ENCODE measurements at places on chromosomes 2 and 18.

- no peak for ATAC-seq
These were observed 56.8 kb downstream of the ATF2 start for GRCh38 chr2:175111200-175111657.

GRCh38 chr18:9020221-9020620, 82.3 kb upstream of the NDUFV2 start:
- ATAC-seq = no peak

DNA sequence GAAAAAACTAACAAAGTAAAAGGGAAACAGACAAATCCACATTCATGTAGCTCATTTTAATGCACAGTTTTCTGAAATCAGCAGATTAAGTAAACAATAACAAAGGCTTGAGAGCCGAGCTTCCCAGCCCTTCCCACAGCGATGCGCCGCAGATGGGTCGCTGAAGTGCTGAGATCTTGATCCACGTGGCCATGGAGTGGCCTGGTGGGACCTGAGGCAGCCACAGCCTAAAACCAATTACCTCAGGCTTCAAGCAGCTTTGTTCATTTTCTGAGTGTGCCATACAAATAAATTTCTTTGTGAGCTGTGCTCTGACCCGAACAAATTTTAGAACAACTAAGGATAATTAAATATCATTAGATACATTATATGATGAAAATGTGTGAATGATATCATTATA, 25.6 kb upstream of the CYRIA start:
- ATAC-seq = no peak

- ATAC-seq = peak; percentile 97
These were observed 41.0 kb upstream of the ACTR3 start for GRCh38 chr2:113848758-113849415.

DNA sequence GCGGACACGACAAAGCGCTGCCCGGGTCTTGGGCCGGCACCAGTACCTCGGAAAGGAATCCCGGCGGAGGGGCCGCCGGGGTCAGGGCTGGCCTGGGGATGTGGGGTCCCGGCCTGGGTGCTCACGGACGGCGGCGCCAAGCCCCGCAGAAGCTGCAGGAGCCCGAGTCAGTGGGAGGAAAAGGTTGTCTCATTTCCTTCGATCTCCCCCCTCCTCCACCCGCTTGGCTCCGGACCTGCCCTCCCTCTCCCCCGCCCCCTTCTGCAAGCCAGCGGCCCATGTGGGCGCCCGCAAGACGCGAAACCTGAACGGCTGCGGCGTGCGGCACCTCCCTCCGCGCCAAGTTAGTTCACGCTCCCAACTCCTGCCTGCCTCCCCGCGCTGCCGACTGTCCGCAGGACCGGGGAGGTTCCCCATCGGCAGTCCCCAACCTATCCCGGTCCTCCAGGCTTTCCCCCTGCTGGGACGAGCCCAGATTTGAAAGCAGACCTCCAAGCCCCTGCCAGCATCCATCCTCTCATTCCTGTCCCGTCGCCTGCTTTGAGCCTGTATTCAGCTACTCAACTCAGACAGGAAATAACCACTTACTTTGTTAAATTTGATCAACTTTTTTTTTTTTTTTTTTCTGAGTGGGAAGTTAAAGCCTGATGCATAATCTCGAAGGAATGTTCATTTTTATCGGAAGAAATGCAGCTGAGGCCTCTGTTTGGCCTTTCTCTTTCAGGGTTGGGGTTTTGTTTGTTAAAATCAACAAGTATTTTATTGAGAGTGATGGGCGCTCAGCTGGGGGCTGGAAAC, at the start of gene EVA1A:
Gene EVA1A (minus strand): TSS at position 172 of the 798 bp plus-strand sequence. CDS start 42,799 bp downstream, outside the sequence.
- ATAC-seq = no peak

DNA sequence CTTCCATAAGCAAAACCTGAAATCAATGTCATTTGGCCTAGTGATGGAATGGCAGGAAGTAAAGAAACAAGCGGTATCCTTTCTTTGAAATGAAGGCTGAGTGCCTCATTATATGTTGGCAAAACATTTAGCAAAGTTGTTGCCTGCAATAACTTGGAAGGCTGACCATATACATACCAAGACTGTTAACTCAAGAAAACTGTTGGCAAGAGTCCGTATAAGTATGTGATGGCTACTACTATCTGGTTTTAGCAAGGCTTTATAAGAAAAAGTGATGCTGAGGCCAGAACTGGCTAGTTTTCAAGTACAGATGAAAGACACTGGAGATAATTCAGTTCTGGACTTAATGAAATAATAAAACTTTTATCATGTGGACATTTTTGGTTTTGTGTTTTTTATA, 356.2 kb downstream of the ZNF521 start:
- ATAC-seq = no peak

GRCh38 chr2:108869542-108869941, 83.0 kb downstream of the CCDC138 start:
- no peak for ATAC-seq

GRCh38 chr2:155708071-155708470, 624.5 kb downstream of the NR4A2 start:
- no peak for ATAC-seq

DNA sequence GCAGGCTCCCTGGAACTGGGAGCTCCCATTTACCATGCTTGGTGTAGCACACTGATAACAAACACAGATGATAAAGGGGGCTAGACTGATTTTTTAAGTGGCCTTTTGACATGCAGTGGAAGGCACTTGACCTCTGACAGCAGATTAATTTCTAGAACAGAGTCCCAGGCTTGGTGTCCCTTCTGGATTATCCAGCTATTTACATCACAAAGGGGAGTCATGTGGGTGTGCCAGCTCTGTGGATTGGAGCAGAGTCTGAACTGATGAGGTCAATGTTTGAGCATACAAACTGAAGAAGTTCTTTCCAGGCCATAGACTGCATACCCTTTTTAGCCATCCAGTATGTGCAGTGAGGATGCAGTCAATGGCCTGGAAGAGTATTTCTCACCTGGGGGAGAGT, 31.5 kb upstream of the SIX2 start:
- ATAC-seq = no peak

DNA sequence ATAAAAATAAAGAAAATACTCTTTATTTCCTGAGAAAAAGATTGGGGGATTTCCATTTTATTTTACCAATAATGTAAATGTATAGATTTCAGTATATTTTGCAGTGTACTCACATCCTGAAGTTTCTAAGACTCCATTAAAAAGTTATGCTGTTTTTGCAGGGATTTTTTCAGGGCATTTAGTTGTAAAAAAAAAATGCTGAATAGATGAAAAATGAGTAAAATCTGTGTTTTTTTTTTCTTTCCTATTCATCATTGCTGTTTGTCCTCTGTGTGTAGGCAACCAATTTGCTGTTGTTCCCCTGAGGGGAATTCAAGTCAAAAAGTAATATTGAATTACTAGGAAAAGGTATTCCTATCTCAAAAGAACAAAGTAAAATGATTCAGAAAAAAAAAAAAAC, 66.3 kb downstream of the MEIS1 start:
- no peak for ATAC-seq

GRCh38 chr2:20077411-20077940, 26.0 kb upstream of the LAPTM4A start:
- no peak for ATAC-seq

GRCh38 chr2:190679813-190680591, 31.1 kb downstream of the NAB1 start:
- ATAC-seq = peak; percentile 53

DNA sequence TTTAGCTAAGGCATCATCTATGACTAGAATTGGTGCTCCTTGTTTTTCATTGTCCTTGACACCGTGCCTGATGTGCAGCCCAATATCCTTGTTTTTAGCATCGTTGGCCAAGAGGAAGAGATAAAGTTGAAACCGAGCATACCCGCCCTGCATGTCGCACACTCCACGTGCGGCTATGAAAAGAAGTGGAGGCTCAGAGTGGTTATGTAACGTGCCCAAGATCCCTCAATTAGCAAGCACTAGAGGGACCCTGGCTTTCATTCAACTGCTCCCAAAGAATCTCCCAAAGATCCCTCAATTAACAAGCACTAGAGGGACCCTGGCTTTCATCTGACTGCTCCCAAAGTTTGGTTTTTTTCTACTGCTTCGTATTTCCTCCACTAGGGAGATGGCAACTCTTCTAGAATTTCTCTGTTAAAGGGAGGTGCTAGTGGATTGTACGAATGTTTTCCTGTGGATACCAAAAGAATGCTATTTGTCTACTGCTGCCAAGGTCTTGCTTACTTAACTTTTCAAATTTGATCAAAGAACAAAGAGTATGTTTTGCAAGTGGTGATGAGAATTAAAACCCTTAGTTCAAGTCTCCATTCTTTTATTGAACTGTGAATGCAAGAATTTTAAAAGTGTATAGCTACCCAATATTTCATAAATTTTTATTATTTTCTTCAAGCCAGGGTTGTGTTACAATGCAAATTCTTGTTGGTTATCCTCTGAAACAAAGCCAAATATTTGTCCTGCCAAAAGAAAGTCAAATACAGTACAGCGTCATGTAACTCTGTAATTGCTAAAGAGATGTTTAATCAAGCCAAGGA, 92.1 kb downstream of the AOX1 start:
- ATAC-seq = no peak

DNA sequence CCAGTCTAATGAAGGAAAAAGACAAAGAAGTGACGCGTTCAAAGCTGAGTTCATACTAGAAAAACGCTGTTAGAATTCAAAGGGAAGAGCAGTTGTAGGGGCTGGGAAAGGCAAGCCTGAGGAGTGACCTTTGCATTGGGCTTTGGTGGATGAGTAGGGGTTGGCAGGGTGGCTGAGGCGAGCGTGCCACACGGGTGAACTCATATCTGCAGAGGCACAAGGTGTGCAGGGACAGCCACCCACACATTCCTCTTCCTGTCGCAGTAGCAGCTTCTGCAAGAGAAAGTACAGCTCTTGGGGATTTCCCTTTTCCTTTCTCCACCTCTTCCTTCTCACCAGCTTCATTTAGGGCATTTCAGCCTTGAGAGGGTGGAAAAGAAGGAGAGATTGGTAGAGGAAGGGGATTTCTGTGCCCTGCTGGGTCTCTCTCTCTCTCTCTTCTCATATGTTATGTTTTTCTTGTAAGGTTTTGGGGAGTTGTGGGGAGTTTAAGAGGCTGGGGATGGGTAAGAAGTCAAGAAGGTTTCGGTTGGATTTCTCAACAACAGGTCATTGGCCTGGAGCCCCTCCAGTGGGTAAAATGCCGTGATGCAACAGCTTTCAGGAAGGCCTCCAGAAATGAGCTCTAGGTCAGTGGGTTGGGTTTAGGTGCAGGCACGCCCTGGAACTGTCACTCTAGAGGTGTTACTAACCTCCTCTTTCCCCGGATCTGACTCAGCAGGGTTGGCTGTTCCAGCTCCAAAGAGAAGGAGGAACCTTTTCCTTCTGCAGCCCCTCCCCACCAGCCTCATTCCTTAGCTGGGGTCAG, 40.1 kb downstream of the ODC1 start:
- ATAC-seq = peak; percentile 88

- no peak for ATAC-seq
These were observed 3.4 kb downstream of the TCF23 start for GRCh38 chr2:27152102-27152795.

GRCh38 chr18:67771271-67771670, 254.8 kb upstream of the DSEL start:
- no peak for ATAC-seq

DNA sequence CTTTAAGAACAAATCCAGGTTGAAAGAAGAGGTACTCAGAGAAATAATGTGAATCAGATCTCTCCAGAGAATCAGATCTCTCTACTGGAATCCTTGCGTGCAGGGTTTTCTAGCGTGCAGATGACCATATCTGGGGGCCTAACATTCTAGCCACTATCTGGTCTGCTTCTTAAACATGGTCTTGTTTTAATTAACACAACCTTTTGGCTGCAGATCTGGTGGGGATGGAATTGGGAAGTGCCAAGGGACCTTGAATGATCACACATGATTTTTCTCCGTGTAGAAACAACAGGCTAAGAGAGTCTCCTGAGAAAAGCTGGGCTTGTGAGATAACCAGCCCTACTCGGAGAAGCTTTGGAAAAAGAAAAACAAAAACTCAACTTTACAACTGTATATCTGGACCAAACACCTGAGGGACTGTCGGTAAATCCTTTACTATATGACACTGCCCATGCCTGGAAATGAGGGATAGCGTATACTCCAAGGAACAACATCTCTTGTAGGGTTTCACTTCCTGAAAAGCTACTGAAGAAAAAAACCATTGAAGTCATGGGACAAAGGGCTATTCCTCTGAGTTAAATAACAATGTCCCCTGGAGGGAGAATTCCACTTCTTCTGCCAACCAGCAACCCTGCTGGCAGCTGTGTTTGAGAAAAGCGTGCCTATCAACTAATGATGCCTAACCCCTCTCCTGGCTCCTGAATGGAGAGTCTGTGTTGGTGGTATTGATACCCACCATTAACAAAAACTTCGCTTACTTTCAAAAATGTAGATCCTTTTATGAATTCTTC, 171.0 kb upstream of the REV1 start:
- ATAC-seq = no peak
